ENCODE measurements at places on chromosomes 16 and 17. TPM values are rescaled to one million over a fixed set of nuclear protein-coding genes. Genes with fewer than 3 reads are reported as not detected.
A peak's percentile ranks its signal among the peaks of the same experiment; 100 is the strongest.

- no peak for DNase-seq
These were observed 51.6 kb downstream of the N4BP1 start for GRCh38 chr16:48558371-48558841.

DNA sequence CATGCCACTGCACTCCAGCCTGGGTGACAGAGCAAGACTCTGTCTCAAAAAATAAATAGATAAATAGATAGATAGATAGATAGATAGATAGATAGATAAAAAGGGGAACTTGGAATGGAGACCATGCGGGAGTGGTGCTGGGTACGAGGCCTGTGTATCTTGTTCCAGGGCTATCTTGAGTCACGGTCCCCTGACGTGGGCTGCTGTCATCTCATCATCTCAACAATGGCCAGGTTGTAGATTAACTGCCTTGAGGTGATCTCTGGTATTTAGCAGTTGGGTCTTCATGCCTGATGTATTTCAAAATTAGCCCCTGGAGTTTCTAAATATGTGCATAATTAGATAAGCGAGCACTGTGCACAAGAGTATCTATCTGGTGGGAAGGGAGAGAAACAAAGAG is 212.1 kb downstream of the CDRT15L2 start:
- no peak for DNase-seq

DNA sequence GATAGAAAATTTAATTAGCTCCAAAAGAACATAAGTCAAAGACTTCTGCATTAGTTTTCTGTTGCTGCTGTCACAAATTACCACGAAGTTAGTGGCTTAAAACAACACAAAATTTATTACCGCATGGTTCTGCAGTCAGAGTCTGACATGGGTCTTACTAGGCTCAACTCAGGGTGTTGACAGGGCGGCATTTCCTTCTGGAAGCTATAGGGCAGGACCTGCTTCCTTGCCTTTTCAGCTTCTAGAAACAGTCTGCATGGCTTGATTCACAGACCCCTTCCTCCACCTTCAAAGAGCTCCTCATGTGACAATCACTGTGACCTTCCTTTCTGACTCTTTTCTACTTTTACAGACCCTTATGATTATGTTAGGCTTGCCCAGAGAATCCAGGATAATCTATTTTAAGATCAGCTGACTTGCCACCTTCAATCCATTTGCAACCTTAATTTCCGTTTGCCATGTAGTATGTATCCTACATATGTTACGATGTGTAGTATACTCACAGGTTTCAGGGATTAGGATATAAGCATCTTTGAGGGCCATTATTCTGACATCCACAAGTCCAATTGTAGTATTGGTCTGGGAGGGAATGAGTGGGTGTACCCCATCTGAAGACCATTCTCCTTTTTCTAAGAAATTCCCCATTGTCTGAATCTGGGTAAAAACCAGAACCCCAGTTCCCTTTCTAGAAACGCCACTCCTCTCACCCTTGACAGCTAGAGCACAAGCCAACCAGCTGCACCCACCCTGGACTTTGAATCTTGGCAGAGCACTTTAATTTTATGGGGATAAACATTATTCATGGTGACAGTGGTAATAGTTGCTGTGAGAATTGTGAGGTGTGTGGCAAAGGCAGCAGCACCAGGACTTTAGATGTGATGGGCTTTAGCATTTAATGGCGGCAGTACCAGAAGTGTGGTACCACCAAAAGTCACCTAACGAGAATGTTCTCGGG is 265.5 kb downstream of the KCNJ2 start:
- DNase-seq, result no peak

GRCh38 chr17:75763613-75764416 is 1.2 kb downstream of the GALK1 start:
- no peak for DNase-seq

DNA sequence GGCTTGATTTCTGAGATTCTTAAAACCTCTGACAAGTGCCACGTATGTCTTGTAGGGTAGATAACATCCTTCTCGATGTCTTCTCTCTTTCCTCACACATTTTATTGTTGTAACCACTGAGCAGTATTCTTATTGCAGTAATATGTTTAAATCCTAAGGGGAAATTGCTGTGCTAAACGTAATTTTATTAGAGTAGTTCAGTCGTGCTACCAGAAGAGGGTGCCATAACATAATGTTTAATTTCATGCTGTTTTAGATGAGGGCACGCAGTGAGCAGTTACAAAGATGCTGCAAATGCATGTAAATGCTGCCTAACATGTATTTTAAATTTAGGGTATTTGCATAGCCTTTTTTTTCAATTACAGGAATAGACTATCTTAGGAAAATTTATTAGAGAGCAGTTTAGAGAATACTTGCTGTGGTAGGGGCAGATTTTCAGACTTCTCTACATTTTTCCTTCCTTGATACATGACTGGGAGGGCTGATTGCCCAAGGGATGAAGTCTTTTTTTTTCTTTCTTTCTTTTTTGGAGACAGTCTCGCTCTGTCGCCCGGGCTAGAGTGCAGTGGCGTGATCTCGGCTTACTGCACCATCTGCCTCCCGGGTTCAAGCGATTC is 51.7 kb downstream of the GAN start:
- peak; percentile 36 for DNase-seq

DNA sequence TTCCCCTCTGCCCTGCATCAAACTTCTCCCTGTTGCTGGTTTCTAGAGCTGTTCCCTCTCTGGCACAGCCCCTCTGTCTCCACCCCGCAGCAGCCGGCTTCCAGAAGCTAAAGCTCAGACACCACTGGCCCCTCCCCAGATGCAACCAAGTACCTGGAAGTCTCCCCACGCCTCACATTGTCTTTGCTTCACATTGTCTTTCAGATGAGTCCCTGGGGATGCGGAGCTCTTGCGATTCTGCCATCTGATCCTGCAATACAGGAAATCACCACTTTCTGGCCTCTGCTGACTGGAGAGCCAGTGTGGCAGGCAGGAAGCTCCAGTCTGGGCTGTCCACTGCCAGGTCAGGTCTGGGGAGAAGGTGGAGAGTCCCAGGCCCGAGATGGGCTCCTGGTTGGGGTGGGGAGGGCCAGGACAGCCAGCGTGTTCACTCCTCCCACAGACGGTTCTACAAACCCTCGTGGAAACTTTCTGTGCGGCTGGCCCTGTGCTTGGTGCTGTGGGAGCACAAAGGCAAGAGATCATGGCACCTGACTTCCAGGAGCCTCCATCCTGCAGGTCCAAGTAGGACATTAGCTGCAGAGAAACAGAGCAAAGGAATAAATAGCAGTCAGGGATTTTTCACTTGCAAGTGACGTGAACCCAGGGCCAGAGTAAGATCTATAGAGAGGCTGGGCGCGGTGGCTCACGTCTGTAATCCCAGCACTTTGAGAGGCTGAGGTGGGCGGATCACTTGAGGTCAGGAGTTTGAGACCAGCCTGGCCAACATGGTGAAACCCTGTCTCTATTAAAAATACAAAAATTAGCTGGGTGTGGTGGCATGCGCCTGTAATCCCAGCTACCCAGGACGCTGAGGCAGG is 47.9 kb upstream of the MAP3K14 start:
- DNase-seq, result no peak

The CIBAR2 gene
- not detected for total RNA-seq

- no peak for DNase-seq
These were observed 36.0 kb upstream of the SLC39A11 start for GRCh38 chr17:73128496-73128895.

DNA sequence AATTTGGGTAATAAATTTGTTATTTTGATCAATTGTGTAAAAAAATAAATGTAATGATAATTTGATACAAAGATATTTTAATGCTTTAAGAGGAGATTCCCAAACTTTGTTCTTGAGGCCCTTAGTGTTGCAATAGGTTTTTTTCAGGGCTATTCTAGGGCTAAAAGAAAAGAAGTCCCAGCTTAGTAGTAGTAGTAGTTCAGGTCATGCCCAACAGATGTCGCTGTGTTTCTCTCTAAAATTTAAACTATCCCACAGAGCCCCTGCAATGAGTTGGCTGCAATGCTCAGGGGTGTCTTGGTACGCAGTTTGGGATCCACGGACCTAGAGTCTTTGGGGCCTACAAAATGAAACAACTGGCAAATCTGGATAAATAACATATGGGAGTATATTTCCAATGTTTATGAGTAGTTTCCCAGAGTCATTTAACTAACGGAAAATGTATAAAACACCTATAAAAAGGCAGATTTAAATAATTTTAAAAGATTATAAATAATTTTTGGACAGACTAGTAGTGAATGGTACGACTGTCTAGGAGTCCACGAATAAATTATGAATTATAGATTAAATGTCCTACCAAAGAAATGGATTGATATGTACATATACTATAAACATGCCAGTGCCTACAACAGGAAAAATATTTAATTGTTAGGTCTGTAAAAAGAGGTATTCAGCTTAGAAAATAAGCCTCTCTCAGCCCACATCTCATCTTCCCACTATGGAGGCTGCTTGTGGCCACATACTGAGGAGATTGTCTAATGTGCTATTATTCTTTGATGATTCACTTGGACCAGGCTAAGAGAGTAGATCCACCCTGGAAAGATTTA is 228.5 kb upstream of the PMFBP1 start:
- DNase-seq, result peak; percentile 18

DNA sequence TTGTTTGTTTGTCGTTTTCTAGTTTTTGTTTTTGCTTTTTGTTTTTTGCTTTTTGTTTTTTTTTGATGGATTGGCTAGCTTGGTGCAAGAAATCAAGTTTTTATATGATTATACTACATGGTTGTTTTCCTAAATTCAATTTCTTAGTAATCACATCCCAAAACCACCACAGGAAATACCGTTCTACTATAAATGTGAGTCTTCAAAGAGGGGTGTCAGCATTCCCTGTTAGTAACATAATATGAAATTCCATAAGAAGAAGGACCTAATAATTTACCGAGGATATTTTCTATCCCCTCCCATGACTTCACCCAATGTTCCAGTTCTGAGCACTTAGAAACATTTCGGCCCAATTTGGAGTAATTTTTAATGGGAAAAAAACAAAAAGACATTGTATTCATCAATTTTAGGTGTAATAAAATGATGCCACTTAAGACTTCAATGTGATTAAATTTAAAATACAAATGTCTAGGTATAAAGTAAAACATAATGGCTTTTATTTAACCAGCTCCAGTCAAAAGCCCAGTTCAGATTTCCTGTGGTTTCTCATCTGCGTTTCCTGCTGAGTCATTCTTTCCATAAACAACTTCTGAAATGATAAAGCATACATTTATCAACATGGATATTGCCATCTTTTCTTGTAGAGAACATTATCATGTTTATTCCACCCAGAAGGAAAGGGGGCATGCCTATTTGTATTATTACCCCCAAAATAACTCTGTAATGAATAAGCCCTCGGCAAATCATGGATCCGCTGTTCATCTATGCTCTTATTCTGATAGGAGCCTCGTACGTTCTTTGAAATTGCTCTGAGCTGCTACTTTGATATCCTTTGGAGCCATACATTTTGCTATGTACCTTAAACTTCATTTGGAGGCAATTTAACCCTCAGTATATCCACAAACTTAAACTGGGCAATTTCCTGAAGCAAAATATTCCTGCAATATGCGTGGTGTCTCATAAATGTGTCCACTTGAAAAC is 28.1 kb downstream of the HSBP1 start:
- peak; percentile 51 for DNase-seq

The FADS6 gene
- total RNA-seq, result not detected

DNA sequence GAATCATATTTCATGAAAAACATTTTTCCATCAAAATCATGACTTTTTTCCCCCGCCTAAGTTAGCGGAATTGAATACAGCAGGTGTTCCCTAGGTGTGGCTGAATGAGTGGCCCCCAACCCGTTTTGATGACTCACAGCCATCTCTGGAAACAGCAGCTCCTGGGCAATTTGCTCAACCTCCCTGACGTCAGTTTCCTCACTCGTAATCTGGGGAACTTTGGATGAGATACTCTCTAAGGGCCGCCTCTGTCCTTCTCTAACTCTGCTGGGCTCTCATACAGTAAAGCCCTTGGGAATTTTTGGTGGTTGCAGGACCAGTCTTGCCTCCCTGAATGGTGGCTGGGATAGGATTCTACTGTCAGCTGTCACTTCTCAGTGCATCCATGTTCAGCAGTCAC is 11.6 kb upstream of the NTN1 start:
- DNase-seq, result no peak

The KRTAP4-4 gene
- not detected for total RNA-seq

DNA sequence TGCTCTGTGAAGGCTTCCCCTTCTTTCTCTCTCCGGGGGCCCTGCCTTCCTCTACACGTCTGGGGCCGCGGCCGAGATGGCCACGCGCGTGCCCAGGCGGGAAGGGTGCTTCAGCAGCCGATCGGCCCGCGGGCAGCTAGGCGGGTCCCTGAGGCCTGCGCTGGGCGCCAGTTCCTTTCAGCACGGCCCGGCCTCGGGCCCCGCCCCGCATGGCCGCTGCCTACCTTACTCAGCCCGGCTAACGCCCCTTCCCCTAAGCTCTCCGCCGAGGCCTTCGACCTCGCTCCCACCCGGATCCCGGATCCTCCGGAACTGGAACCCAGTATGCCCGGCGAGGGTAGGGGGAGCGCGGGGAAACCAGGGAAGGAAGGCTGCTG is 335 bp downstream of the TMEM11 start:
- DNase-seq, result no peak

GRCh38 chr17:17526369-17526768 is 30.2 kb upstream of the RASD1 start:
- no peak for DNase-seq

The SLX1B gene
- 43.6 TPM for total RNA-seq

DNA sequence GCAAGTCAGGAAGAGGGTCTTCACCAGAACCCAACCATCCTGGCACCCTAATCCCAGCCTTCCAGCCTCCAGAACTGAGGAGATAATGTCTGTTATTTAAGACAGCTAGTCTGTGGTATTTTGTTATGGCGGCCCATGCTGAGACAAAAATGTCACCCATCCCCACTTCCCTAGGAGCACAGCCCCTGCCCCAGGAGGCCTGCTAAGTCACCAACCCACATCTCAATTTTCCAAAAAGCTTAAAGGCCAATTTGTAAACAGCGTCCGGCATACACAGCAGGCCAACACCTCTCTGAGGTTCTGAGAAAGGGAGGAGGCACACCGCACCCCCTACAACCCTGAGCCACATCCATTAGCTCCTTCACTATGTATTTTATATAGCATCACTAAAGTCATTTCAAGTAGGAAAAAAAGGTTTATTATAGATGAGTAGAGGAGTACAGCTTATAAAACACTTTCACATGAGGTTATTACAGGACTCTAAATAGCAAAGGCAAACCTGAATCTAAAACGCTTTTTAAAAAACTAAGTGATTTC is 6.9 kb downstream of the TMEM170A start:
- no peak for DNase-seq

The PRAC1 gene
- total RNA-seq, result not detected

DNA sequence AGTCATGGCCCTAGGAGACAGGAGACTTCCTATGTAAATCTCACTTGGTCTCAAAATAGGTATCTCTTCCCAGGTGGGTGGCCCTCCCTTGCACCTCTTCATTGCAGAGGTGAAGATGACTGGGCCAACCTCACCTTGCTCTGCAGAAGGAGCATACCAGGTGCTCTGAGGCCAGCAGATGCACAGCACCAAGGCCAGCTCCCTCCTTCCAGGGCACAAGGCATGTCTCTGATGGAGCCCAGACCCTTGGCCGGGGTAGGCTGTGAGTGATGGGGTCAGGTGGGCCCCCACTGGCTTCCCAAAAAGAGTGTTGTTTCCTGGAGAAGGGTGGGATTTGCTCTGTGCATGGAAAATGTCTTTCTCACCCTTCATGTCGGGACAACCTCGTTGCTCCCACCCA is 12.8 kb downstream of the CACNG5 start:
- no peak for DNase-seq
